ENCODE measurements at places on chromosomes 4 and X.

- no peak for DNase-seq
Observed at GRCh38 chrX:30282527-30282926, 26.7 kb downstream of the NR0B1 start.

DNA sequence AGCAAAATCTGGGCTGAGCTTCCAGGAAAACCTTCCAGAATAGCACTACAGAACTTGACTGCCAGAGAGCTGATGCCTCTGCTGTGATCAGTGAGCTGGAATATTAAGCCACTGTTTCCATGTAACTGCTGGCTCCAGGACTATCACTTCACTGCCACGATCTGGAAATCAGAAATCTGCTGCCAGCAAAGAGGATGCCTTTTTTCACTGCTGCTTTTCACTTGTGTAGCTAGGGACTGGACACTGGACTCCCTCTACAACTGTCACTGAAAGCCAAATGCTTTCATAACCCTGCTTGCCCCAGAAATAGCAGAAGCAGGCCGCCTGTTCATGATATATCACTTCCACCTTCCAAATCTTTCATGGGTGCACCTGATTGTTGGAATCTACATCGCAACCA, 9.4 kb upstream of the AP1S2 start:
- no peak for DNase-seq

GRCh38 chrX:97787849-97788248, 904.1 kb downstream of the RPA4 start:
- DNase-seq, result no peak

- no peak for DNase-seq
Observed at GRCh38 chr4:25174674-25175073, 14.4 kb upstream of the SEPSECS start.

- no peak for DNase-seq
Observed at GRCh38 chr4:156875055-156875454, 96.5 kb downstream of the PDGFC start.

GRCh38 chr4:84790769-84791565, 175.5 kb downstream of the WDFY3 start:
- no peak for DNase-seq

GRCh38 chr4:169080981-169081380, 70.9 kb upstream of the CBR4 start:
- no peak for DNase-seq

DNA sequence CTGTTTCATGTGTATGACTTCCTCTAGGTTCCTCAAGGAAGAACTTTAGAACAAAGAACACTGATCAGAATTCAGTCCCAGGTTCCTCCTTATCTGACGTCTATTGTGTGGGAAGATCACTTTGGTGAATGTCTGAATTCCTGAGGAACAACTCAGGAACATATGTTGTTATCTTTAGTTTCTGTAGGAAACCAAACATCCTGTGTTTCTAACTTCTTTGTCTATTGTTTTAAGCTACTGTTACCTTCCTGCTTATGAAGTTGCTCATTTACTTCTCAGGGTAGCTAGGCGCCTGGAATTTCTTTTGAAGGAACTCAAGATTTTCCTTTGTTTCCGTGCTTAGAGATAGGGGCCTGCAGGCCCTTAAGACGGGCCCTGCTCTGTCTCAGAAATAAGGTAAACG, 46.2 kb downstream of the MAGEB5 start:
- no peak for DNase-seq

- DNase-seq, result no peak
Observed at GRCh38 chrX:20514358-20514757, 247.6 kb upstream of the RPS6KA3 start.

DNA sequence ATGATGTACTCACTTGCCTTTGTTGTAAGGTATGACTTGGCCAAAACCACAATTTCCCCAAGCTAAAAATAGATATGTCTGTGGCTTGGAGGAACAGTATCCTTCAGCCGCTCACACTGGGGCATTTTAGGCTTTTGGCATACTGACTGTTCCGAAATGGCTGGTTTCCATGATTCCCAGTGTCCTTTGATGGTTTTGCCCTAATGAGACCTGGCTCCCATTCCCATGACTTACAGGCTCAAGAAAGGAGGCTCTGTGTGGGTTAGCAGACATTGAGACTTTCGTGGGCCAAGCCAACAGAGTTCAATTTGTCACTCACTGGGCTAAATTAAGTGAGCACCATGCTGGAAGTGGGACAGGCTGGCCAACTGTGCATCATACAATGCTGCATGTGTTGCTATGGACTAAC, 150.6 kb downstream of the CEP135 start:
- DNase-seq, result peak; percentile 12

DNA sequence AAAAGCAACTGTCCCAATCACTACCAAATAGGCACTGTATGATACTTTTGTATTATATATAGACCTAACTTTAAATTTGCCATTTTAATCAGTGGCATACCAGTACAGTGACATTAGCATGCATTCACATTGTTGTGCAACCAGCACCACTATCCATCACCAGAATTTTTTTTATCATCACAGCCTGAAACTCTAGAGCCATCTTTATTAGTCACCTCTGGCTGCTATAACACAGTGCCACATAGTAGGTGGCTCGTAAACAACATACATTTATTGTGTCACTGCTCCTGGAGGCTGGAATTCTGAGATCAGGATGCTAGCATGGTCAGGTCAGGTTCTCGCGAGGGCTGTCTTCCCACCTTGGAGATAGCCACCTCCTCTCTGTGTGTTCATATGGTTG, 188.4 kb upstream of the GALNT7 start:
- DNase-seq, result no peak

DNA sequence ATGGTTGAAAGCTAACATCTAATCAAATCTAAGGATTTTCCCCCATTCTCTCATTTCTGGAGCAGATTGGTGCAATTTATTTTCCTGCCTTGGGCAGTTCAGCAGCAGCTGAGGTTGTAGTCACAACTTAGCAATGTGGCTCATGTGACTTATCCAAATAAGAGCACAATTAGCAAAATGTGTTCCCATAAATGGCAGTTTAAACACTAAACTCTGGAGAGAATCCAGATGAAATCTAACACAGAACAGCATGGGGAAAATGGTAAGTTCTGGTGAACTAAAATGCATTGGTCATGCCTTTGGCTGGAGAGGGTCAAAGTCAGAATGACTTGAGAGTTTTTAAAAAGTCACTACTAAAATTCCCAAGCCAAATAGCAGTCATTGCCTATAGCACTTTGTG, 422.6 kb upstream of the DIPK2B start:
- no peak for DNase-seq

GRCh38 chrX:104255465-104255864, 732 bp upstream of the ESX1 start:
- DNase-seq, result no peak

DNA sequence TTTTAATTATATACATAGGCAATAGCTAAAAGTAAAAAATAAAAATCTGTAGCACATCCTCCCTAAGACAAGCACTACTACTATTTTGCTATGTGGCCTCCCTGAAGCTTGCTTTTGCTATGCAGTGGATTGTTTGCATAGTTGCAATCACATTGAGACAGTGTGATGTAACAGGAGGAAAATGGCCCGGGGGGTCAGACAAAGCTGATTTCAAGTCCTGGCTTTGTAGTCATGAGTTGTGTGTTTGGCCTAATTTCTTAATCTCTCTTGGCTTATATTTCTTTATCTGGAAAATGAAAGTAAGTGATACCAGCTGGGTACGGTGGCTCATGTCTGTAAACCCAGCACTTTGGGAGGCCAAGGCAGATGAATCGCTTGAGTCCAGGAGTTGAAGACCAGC, 166.6 kb downstream of the LHFPL1 start:
- DNase-seq, result no peak

DNA sequence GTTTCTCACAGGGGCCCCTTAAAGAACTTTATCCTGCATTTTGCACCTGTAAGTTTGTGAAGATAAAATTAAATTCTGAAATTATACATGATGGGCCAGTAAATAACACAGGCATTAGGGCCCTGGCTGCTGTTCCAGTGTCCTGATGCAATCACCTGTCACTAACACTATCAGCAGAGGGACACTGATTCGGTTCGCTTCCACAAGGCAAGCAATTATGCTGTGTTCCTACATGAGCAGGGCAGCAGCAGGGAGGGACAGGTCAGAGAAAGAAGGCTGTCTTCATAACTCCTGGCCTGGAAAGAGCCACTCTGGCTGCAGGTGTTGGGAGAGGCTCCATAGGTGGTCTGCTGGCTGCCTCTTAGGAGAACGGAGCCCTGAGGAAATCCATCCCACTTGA, 487.3 kb downstream of the MID1IP1 start:
- DNase-seq, result no peak

DNA sequence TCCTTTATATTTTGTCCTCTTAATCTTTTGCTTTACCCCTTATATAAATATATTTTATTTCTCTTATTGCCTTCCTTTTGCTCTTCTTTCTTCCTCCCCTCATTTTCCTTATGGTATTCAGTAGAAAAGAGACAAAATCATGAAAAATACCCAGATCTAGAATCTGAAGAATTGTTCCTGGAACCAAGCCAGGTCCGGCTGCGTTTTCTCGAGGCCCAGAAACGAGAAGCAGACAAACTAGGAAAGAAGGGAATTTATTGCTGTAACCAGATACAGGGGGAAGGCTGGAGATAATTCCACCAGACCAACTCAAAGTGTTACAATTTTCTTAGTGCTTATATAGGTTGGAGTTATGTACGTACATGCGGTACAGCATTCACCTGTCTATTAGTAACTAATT, 328.7 kb downstream of the GABRG1 start:
- no peak for DNase-seq

DNA sequence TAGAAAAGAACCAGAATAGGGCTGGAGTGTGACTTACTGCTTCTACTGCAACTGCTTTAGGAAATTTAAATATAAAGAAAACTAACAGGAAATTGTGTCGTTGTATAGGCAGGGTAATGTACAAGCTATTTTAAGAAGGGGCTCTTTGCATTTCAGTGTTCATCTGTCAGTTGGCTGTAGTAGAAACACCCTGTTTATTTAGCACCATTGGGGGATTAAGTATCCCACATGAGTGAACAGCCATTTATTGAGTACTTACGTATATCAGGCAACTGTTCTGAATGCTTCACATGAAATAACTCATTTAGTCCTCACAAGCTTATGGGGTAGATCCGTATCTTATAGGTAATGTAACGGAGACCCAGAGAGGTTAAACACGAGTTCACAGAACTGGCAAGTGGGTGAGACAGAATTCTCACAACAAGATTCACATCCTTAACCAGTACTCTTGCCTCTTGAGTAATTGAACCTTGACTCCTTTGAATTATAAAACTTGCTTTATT, 23.9 kb downstream of the STIM2 start:
- no peak for DNase-seq

Data from posterior cingulate gyrus (tissue), 11 donors.